ENCODE measurements at places on chromosomes 4 and X.

DNA sequence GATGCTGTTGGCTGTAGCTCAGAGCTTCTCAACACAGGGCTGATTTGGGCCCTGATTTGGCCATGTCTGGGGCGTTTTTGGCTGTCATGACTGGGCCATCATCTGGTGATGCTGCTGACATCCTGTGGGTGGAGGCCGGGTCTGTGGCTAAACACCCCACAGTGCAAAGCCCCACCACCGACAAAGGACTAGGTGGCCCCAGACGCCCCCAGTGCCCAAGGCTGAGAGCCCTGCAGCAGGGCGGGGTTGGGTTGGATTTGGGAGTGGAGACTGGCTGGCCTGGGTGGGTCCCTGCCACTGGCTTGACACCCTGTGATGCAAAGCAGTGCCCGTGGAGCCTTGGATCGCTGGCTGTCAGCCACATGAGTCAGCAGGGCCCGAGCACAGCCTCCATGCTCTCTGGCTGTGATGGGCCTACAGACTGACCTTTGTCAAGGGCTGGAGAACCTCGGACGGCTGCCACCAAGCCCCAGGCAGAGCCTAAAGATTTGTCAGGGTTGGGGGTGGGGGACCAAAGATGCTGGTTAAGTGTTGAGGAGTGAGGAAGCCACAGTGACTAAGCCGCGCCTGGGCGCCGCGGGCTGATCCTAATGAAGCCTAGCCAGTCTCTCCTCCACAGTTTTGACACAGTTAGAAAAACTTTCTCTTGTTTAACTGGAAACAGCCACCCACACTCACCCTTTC is 28.3 kb downstream of the CYTL1 start:
- no peak for DNase-seq

- peak; percentile 9 for DNase-seq
These were observed 345.2 kb upstream of the GRID2 start for GRCh38 chr4:91958596-91958995.

GRCh38 chr4:168993714-168994510 is 16.1 kb downstream of the CBR4 start:
- no peak for DNase-seq

GRCh38 chr4:4655901-4656300 is 114.1 kb upstream of the STX18 start:
- no peak for DNase-seq

- DNase-seq: no peak
These were observed 34.6 kb downstream of the WDR1 start for GRCh38 chr4:10082047-10082446.

- DNase-seq: peak; percentile 16
These were observed 147.7 kb downstream of the SH3KBP1 start for GRCh38 chrX:19739683-19740082.

DNA sequence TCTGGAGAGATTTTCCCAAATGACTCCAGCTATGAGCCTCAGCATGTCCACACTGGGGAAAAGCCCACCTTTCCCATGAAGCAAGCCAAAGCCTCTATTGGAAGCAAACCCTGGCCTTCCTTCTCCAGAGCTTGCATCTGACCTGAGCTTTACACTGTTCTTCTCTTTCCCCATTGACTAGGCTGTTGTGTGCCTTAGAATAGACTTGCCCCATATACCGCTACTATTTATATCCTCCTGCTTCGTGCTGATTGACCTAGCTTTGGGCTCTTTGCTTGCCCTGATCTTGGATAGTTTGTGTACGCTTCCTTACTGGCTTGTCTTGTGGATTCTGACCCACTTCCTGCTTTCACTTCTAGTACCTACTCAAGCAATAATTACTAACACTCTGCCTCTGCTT is 30.9 kb downstream of the FAM9B start:
- no peak for DNase-seq
